ENCODE measurements at places on chromosomes 12 and 14.
A peak's percentile ranks its signal among the peaks of the same experiment; 100 is the strongest.

- no peak for DNase-seq
These were observed 6.6 kb upstream of the PARP11 start for GRCh38 chr12:3879846-3880245.

DNA sequence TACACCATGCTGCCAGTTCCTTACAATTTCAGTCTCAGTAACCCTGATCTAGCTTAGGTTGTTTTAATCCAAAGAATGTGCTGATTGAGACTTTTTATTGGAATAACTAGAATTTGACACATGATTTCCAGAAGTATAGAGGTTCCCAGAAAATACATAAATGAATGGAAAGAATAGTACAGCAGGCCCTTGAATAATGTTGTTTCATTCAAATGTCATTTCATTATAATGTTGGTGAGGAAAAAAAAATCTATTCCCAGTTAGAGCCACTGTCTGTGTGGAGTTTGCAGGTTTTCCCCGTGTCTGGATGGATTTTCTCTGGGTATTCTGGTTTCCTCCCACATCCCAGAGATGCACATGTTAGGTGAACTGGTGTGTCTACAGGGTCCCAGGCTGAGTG is 273.5 kb upstream of the GARIN6 start:
- DNase-seq = no peak

GRCh38 chr12:15116086-15116485 is 105.1 kb downstream of the RERG start:
- DNase-seq = no peak

- DNase-seq = peak; percentile 30
These were observed 7.7 kb upstream of the TMEM132D start for GRCh38 chr12:129911428-129912049.

- DNase-seq = peak; percentile 52
These were observed 1.7 kb downstream of the PPM1H start for GRCh38 chr12:62933220-62933601.

- no peak for DNase-seq
These were observed 252.7 kb downstream of the LRFN5 start for GRCh38 chr14:41859336-41859735.

DNA sequence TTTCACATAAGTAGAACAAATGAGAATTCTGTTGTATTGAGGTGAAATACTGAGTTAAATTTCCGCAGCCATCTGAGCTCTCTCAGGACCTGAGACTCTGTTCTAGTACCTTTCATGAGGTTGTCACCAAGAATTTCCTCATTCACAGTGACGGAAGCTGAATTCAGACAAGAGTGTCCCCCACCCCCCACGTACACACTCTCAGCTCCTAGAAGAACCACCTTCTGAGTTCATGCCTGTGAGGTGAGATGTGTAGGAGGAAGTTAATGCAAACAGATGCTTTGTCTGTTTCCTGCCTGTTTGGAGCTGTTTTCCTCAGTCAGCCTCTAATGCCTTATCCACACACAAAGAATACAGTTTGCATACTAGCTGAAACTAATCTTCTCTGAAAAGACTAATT is 18.2 kb downstream of the BICDL1 start:
- no peak for DNase-seq

Data from HepG2 (cell line).